CD4-positive, alpha-beta T cell treated with Interleukin-6 for 4 hours (primary cell): ENCODE measurements at places on chromosomes 7 and 10.

- DNase-seq: no peak
Measured at GRCh38 chr7:119931230-119931824, 341.6 kb upstream of the KCND2 start.

- DNase-seq: no peak
Measured at GRCh38 chr7:9192969-9193368, 759.6 kb downstream of the NXPH1 start.

DNA sequence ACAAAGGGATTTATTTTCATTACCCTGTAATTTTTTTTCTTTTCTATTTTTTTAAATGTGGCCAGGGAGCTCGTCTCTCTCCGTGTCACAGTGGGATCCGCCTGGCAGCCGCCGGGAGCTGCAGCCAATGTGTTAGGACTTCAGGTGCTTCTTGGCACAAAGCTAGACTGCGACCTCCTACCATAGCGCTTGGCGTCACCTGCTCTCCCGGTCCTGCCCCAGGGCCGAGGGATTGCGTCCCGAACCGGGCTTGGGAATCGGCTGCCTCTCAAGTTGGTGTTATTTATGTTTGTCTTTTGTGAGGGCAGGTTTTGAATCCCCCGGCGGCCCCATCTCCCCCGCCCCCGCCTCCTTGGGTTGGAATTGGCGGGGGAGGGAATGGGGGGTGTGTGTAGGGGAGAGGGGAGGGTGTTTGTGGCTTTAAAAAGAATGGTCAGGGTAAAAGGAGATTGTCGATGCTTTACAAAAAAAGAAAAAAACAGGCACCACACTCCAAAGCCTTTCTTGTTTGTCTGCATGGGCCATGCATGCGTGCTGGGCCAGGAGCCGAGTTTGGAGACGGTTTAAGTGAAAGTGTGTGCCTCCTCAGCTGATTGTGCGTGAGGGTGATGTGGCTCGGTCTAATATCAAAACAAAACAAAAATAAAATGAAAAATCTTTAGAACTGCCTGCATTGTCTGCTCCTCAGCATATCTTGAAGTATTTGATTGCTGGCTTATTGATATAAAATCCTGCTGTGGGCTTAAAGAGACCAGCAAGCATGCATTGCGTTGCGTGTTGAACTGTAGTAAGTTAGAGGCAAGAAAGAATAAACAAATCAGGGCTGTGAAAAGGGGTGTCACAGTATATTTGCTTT, 1.2 kb downstream of the PPP1R9A start:
- no peak for DNase-seq

GRCh38 chr10:119395280-119396007, 147.1 kb downstream of the RGS10 start:
- peak; percentile 0 for DNase-seq

- DNase-seq: no peak
Measured at GRCh38 chr10:73253225-73253555, 746 bp upstream of the MRPS16 start.

DNA sequence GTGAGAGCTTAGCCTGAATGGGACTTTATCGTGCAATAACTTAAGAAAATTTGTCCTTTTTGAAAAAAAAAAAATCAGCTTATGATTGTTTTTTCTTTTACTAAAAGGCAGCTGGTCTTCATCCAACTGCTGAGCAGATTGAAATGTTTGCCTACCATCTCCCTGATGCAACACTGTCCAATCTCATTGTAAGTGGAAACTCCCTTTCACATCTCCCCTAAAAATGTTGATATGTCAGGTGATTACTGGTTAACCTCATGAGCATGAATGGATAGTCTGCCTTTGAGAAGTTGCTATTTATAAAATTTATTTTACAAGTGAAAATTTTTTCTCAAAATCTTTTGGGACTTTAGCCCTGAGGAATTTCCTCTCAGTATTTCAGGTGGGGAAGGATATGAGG, 17.8 kb upstream of the HKDC1 start:
- no peak for DNase-seq

DNA sequence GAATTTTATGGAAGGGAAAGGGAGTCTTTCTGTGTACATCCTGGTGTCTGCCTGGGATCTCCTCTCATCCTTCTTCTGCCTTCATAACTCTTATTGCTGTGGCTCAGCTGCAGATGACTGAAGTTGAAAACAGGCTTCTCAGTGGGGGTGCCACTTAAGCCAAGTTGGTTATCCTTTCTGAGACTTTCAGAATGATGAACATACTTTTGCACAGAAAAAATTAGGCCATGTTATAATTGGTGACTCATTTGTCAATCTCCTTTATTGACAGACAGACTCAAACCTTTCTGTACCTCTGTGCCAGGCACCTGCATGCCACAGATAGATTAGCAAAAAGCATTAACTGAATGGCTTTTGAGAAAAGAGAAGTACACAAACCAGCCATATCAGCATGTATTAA, 430.3 kb downstream of the SORCS1 start:
- no peak for DNase-seq

DNA sequence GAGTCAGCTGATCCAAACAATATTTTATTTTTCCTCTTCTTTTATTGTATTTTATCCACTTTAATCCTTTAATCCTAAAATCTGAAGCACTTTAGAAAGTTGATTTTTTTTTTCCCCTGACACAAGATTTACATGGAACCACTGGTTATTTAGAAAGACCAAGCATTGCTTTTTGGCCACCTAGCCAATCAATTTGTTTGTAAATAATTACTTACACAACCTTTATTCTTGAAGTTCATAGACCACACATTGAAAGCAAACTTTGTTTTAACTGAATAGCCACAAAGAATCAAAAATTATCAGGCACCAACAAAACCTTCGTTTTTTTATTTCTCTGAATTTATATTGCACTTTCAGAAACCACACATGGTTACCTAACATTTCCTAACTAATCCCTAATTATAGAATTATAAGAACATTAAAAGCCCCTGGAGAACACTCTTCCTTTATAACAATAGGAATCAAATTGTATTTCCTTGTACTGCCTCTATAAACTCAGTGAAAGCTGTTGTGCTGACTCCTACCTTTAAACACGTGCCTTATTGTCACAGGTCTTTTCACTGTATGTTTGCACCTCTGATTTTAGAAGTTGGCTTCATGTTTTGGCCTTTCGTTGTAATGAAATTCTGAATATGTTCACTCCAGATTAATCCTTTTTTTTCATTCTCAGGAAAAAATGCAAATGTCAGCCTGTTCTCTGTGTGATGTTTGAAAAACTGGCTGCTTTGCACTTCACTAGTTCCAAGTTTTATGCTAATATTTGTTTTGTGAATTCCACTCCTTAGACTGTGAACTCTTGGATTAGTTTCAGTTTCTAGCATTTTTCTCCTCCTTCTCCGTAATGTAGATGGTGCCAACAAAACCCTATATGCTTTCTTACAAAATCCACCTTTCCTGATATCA, 1511.9 kb downstream of the REEP3 start:
- no peak for DNase-seq

GRCh38 chr10:132452216-132452650, 55.2 kb downstream of the PWWP2B start:
- DNase-seq: peak; percentile 48

GRCh38 chr10:71326464-71326881, 7.4 kb downstream of the SLC29A3 start:
- DNase-seq: no peak

GRCh38 chr10:43905512-43906236, 257.0 kb upstream of the ZNF32 start:
- no peak for DNase-seq

- no peak for DNase-seq
Measured at GRCh38 chr7:74655324-74655723, 2.2 kb upstream of the GTF2I start.

DNA sequence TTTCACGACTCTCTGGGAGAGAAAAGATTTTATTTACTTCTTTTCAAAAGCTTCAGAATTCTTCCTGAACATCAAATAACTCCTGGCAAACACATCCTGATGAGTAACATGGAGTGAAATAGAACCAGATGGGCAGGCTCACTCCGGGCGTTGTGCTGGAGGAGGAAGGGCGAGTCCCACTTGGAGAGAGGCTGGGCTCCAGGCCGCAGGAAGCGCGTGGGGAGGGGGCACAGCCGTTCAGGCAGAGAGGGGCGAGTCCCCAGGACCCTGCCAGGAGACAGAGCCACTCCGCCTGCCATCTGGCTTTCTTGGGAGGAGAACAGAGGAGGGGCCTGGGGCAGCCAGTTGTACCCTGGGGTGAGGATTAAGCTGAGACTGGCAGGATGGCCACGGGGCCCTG, 265.9 kb upstream of the ZMIZ1 start:
- DNase-seq: no peak

GRCh38 chr7:152078786-152079185, 53.3 kb downstream of the GALNT11 start:
- DNase-seq: no peak

DNA sequence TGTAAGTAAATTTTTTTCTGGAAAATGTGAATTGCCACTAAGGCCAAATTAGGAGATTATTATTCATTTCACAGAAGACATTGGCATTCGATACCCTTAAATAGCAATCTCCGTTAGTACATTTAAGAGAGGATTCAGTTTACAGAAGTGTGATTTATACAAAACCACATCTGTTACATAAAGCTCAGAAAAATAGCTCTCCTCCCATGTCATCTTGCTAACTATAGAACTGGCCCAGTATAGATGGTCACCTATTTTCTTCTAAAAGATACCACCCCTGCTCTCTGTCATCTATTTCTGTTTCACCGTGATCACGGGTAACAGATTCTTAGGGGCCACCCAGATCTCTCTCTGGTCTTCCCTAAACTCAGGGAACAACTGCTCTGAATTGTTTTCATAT, 119.1 kb downstream of the HIP1 start:
- no peak for DNase-seq

- peak; percentile 69 for DNase-seq
Measured at GRCh38 chr7:128841921-128842673, 11.9 kb downstream of the FLNC start.
